CD14-positive monocyte (primary cell): ENCODE measurements at places on chromosomes 5 and 9. TPM values are rescaled to one million over a fixed set of nuclear protein-coding genes. Genes with fewer than 3 reads are reported as not detected.

The CFAP157 gene
- 0.06 TPM for polyA plus RNA-seq

The PCDHAC1 gene
- not detected for polyA plus RNA-seq

The OLFML2A gene
- polyA plus RNA-seq, result 0.17 and 0.25 TPM in 2 replicates

The SEMA5A gene
- not detected for polyA plus RNA-seq

The OR13F1 gene
- polyA plus RNA-seq, result not detected in 2 replicates

The ACSL6 gene
- not detected for polyA plus RNA-seq

The SPOCK1 gene
- polyA plus RNA-seq, result 0.98 and 1.8 TPM in 2 replicates

The PTGDS gene
- 0.34 TPM for polyA plus RNA-seq

The TMEM215 gene
- not detected for polyA plus RNA-seq

The B4GALT1 gene
- polyA plus RNA-seq, result 37.2 and 53.7 TPM in 2 replicates

- DNase-seq, result no peak
Measured at GRCh38 chr5:13944560-13945199, at the start of gene DNAH5. Gene DNAH5 (minus strand): TSS chr5:13944688. CDS start chr5:13944438, 250 bp downstream.

DNA sequence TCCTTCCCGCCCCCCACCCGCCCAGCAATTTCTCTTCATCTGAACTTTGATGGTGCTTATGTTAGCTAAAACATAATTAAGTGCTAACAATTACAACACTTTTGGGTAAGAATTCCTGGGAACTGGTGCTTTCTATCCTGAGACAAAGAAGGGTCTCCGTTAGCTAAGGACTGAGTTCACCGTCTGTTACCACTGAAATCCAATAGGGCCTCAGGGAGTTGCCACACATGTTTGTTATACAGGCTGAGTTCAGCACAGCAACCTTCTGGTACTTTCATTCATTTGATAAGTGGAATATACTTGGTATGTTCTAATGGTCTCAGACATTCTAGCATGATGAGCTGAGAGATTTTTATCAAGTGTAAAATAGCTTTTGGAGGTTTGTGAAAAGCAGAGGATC lies 437.9 kb downstream of the EFNA5 start:
- DNase-seq, result no peak

GRCh38 chr5:138937392-138938387 lies 62.6 kb upstream of the LRRTM2 start:
- DNase-seq, result no peak

DNA sequence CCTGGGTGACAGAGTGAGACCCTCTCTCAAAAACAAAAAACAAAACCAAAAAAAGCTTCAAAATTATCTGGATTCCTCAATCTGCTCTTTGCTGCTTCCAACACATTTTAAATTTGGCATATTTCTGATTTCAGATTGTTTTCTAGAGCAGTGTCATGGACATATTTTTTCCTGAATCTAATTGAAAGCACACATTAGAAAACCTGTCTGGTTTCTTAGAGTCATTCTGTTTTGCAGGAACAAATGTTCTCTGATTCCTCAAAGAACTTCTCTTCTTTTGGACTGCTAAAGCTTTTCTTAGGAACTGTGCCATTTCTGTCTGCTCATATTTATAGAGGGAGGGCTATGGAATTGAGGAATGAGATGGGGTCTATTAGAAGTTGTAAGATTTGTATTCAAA lies 81.6 kb downstream of the RAI14 start:
- no peak for DNase-seq

DNA sequence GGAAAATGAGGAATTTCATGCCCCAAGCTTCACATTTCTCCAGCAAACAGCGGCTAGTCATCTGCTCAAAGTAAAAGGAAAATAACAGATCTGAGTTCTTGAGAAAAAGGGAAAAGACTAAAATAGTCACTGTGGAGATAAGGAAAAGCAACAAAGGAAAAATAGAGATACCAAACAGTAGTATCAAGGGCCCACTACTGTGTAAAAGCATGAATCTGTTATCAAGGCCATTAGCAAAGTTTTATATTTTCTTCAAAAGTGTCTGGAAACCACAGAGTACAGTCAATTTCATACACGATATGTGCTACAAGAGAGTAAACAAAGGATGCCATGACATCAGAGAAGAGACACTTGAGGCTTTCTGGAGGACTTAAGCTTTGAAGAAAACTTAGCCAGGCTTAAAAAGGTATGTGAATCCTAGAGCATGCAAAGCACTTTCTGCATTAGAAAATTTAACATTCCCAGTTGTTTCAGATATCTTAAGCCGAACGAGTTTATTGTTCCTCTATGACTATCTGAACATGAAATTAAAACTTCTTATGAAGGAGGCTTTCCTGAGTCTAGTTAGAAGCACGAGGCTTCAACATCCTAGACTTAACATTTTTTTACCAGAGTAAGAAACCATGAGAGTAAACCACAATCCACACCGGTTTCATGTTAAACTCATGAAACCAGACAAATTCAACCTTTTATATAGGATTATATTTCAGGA lies 1.2 kb downstream of the TTC33 start:
- no peak for DNase-seq

DNA sequence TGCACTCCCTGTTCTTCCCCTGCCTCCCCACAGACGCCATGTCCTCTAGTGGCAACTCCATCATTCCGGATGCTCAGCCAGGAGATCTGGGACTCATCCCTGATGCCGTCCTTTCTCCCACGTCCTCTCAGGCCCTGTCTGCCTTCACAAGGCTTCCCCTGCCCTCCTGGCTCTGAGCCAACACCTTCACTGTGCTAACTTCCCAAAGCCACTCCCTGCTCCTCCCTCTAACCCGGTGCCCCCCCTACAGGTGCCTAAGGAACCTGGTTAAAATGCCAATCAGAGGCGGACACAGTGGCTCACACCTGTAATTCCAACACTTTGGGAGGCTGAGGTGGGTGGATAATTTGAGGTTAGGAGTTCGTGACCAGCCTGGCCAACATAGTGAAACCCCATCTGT lies 67.6 kb downstream of the LMX1B start:
- DNase-seq, result no peak

GRCh38 chr5:79002374-79002773 lies 17.3 kb upstream of the ARSB start:
- no peak for DNase-seq

GRCh38 chr5:143610946-143611345 lies 201.0 kb upstream of the HMHB1 start:
- no peak for DNase-seq

GRCh38 chr5:104891596-104891995 lies 1329.0 kb upstream of the NUDT12 start:
- DNase-seq, result no peak

DNA sequence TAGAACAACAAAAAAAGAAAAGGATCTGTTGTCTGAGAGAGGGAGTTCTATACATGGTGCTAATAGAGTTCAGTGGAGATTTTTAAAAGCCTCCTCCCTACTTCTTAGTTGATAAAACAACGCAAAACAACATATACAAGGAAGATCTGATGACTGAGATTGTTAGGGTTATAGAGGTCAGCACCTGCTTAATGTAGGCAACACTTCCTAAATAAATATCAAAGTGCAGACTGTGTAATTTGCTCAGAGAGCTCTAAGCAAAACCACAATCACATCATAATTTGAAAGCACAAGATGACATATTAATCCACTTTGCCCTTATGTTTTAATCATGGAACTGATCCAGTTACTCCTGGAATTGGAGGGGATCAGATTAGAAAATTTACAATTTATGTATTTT lies 474.5 kb downstream of the PRR16 start:
- DNase-seq, result no peak

- DNase-seq, result no peak
Measured at GRCh38 chr5:30749971-30750370, 443.5 kb upstream of the CDH6 start.

- peak; percentile 44 for DNase-seq
Measured at GRCh38 chr9:91037511-91038482, 236.2 kb downstream of the SYK start.

DNA sequence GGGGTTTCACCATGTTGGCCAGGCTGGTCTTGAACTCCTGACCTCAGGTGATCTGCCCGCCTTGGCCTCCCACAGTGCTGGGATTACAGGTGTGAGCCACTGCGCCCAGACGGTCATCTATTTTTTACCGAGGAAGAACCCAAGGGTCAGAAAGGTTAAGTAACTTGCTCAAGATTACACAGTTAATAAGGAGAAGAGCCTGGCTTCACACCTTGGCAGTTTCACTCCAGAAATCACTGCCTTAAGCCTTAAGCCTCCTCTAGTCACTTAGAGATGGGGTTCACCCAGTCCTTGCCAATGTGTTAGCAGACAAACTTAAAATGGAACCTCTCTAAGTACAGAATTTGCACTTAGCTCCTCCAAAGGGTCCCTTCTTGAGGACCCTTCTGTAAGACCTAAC lies 116.3 kb downstream of the PTTG1 start:
- no peak for DNase-seq

GRCh38 chr9:123568691-123569688 lies 213.0 kb downstream of the CRB2 start:
- no peak for DNase-seq

- DNase-seq, result peak; percentile 13
Measured at GRCh38 chr9:19493174-19493811, 84.5 kb downstream of the ACER2 start.

- DNase-seq, result no peak
Measured at GRCh38 chr5:135154197-135154596, 120.2 kb upstream of the PITX1 start.

GRCh38 chr9:77595426-77596095 lies 52.6 kb downstream of the GNA14 start:
- DNase-seq, result no peak

DNA sequence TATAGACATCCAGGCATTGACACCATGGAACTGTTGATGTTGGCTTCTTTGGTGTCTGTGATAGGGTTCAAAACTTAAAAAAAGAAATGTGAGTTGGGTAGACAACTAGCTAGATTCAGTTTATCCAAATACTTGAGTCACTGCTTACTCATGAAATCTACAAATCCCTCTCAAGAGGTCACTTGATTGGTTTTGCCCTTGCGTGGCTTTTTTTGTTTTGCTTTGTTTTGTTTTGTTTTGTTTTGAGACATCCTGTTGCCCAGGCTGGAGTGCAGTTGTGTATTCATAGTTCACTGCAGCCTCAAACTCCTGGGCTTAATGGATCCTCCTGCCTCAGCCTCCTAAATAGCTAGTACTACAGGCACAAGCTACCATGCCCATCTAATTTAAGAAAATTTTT lies 10.5 kb upstream of the ENTREP1 start:
- no peak for DNase-seq

DNA sequence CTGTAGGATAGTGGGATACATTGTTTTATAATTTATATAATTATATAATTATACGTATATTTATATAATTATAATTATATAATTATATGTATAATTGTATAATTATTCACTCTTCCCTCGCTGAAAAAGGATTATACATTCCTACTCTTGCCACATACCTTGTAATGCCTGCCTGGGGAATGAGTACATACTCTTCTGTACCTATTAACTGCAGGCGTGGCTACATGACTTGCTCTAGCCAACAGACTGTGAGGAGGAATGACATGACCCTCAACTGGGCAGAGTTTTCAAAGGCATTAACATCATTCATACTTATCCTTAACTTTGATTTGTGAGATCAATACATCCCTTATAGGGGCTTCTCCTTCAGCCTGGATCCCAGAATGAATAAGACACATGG lies 19.1 kb downstream of the ERMP1 start:
- DNase-seq, result no peak

DNA sequence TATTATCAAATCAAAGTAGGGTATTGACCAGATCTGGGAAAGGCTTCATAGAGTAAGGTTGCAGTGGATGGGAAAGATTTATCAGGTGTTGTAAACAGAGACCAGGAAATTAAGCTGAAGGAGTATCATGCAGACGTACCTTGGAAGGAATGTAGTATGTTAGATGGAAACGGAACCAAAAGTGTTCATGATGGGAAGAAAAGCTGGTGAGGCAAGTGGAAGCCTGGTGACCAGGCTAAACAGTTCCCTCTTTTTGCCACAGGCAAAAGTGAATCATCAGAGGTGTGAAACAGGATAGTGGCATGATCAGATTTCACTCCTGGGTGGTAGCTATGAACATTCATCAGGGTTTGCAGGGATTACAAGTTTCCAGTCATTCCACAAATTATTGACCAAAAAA lies 780.1 kb upstream of the DMAC1 start:
- DNase-seq, result no peak

GRCh38 chr9:84068872-84069271 lies 88.3 kb downstream of the RMI1 start:
- no peak for DNase-seq

GRCh38 chr9:68961587-68961986 lies 52.3 kb downstream of the PRKACG start:
- DNase-seq, result no peak

DNA sequence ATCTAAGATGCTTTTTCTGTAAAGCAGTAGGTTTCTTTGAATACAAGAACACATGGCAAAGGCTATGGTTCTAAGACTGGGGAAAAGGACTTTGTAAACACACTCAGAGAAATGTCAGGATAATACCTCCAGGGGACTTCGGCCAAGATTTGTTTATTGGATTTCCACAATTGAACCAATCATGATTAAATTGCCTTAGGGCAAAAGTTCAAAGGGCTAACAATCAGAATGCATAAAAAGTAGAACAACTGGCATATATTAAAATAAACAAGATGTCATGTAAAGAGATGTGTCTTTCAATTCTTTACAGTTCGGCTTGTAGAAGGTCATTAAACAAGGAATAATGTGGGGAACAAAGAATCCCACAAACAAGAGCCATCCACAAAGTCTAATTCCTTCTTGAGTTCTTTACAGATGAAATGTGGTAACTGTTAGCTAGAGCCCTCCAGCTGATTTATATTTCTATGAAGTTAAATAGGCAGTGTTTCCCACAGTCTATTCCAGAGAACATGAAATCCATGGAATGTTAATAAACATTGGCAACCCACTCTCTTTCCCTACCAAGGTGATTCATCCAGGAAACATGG lies 565.5 kb downstream of the ZNF608 start:
- DNase-seq, result no peak

DNA sequence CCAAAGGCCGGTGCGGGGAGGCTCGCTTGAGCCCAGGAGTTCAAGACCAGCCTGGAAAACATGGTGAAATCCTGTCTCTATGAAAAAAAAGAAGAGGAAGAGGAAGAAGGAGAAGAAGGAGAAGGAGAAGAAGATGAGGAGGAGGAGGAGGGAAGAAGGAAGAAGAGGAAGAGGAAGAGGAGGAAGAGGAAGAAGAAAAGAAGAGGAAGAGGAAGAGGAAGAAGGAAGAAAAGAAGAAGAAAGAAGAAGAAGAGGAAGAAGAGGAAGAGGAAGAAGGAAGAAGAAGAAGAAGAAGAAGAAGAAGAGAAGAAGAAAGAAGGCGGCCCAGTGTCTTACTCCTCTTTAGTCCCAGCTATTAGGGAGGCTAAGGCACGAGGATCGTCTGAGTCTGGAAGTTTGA lies 44.8 kb upstream of the XPA start:
- DNase-seq, result no peak

- DNase-seq, result no peak
Measured at GRCh38 chr9:117273612-117274011, 141.2 kb downstream of the ASTN2 start.

GRCh38 chr5:158786390-158786789 lies 313.3 kb downstream of the EBF1 start:
- DNase-seq, result no peak
